Stimulated activated CD4-positive, alpha-beta T cell treated with anti-CD3 and anti-CD28 coated beads, TNF-alpha, amount 100 ng/mL, for 1 hour (primary cell): ENCODE measurements at places on chromosomes 5 and 9.

- no peak for DNase-seq
Measured at GRCh38 chr5:136166909-136167308, 26.1 kb downstream of the SMIM32 start.

GRCh38 chr9:133263557-133263956 lies 11.4 kb downstream of the ABO start:
- DNase-seq = no peak

- no peak for DNase-seq
Measured at GRCh38 chr5:144219869-144220268, 49.2 kb downstream of the KCTD16 start.

DNA sequence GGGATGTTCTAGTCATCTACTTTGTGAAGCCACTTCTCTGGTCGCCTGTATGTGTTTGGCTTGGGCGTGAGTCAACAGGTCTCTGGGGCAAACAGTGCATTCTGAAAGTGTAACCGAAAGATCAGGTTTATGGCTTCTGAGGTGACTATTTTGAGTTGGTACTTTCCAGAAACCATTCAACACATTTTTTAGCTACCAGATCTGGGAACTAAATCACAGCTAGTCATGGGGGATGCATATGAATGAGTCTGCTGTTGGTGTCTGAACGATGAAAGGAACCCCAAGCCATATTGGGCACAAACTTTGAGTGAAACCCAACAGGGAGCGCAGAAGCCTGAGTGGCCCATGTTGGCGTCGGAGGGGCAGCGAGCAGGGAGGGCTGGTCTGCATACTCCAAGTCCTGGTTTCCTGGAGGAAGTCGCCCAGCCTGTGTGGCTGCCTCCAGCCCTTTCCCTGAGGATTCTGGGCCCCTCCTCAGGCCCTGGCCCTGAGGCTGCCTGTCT lies 35.3 kb downstream of the UBE2QL1 start:
- no peak for DNase-seq
